ENCODE measurements at places on chromosomes 11 and 22.
A peak's percentile ranks its signal among the peaks of the same experiment; 100 is the strongest.

DNA sequence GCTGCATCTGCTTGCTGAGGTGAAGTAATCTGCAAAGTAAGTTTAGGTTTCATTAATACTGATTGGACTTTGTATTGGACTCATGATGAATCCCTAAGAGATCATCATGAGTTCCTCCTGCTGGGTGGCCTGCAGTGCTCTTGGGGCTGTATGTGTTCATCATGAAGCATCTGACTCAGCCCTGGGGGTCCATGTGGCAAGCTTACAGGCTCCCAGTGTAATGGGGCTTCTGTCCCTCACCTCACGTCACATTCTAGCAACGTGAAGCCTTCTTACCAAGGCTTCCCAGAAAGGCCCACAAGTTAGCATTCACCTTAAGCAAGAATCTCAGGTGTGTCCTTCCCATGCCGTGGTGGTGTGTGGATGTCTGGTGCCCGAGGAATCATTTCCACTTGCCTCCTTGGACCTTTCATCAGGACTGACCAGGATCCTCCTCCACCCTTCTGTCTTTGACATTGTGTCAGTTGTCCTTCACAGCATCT lies 23.7 kb downstream of the CRKL start:
- DNase-seq: no peak

DNA sequence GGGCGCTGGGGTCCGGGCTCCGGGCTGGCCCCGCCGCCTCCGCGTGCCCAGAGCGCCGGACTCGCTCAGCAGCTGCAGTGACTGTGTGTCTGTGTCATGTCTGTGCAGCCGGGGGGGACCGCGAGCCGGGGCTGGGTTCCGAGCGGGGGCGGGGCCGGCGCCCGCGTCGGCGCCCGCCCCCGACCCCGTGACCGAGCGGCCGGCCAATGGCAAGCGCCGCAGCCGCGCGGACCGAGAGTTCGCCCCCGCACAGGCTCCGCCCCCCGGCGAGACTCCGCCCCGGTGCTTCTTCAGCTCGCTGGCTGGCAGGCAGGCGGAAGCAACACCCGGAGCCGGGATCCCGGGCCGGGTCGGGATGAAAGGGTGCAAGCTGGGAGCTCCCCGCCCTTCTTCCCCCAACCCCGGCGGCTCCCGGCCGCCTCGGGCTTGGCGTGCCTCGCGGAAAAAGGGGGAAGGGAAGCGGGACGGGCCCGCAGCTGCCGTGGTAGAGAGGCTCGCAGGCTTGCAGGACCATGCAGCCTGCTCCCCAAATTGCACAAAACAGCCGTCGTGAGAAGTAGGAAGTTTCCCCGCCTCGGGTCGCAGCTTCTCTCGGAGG lies 750 bp upstream of the LARGE1 start:
- DNase-seq: peak; percentile 68

DNA sequence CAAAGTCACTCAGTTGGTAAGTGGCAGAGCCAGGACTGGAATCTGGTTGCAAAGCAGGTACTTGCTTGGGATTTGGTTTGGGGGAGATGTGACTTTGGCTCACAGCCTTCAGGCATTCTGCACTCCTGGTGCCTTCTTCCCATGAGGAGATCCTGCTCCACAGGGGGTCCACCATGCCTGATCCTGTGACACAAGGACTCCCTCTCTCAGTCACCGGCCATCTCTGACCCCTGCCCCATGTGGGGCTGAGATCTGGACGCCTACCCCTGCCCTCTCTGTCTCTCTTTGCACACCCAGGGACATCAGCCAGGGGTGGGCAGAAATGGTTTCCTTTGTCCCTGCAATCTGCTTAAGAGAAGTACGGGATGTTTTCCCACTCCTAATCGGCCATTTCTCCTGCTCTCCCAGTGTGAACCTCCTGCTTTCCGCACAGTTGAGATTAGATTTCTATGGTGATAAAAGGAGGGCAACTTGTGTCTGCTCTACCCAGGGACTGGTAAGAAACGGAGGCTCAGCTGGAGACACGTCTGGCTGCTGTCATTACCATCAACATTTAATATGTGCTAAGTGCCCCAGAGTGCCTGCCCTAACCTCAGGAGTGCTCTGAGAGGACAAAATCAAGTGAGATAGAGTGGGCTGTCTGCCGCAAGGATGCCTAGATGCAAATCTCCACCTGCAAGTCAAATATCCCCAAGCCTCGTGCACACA lies 11.1 kb upstream of the FXYD6 start:
- DNase-seq: no peak

- DNase-seq: no peak
Observed at GRCh38 chr11:67267188-67268080, 1.2 kb downstream of the GRK2 start.

- DNase-seq: no peak
Observed at GRCh38 chr11:78370406-78371172, 47.0 kb downstream of the GAB2 start.

GRCh38 chr22:25202290-25202921 lies 2.7 kb downstream of the CRYBB3 start:
- DNase-seq: no peak

GRCh38 chr11:34264303-34265110 lies 93.3 kb downstream of the ABTB2 start:
- DNase-seq: no peak

DNA sequence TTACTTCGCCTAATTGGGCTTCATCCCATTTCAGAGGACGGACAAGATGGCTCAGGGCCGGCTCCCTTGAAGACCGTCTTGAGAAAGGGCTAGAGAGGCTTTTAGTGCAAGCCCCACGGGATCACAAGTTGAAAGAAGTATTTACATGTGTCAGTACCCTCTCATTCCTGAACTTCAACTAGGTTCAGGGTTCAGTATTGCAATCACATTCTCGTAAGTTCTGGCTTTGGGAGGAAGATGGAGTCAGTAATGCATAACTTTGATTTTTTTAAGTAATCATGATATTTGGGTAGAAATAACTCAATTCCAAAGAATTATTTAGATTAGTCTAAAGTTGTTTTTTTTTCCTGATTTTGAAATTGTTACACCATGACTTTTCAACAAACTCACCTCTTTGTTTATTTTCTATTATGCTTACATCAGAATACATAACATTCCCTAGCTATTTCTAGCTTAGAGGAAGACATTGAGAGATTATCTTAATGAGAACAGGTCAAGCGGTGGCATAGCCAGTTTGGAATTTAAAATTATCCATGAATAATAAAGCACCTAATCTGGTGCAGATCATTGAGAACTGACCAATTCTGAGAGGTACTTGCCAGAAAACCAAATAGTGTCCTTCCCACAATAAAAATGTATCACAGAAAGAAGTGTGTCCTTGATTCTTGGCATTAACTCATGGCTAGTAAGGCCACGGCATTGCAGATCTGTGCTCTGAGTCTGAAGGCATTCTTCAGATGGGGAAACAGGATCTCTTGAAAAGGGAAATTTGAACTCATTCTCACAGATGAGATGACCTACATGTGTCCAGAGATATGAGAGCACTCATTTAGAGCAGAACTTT lies 92.1 kb upstream of the BLID start:
- no peak for DNase-seq

GRCh38 chr22:48783821-48784266 lies 1043.8 kb downstream of the BRD1 start:
- DNase-seq: no peak

- DNase-seq: no peak
Observed at GRCh38 chr11:12430351-12430750, 53.0 kb downstream of the PARVA start.

DNA sequence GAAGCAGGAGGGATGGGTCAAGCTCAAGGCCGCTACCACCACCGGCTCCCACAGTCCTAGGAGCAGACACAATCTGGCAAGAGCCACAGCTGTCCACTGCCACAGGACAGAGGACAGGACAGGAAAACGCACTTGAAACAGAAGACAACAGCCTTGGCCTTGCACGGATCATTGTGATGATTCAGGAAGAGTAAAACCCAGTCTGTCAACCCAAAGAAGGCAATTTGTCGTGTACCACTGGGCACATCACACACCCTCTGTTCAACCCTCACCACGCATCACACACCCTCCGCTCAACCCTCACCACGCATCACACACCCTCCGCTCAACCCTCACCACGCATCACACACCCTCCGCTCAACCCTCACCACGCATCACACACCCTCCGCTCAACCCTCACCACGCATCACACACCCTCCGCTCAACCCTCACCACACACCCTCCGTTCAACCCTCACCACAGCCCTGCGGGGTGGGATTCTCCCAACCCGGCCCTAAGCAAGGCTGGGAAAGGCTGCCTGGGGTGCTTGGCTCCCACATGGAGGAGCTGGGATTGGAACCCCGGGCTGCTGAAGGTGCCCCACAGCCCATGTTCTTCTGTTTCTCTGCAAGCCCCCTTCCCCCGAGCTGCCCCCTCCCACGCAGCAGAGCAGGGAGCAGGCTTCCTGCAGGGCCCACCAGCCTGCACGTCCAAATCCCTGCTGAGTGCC lies 11.3 kb upstream of the CDC42BPG start:
- no peak for DNase-seq

GRCh38 chr22:43643387-43643786 lies 168.7 kb downstream of the EFCAB6 start:
- DNase-seq: no peak

DNA sequence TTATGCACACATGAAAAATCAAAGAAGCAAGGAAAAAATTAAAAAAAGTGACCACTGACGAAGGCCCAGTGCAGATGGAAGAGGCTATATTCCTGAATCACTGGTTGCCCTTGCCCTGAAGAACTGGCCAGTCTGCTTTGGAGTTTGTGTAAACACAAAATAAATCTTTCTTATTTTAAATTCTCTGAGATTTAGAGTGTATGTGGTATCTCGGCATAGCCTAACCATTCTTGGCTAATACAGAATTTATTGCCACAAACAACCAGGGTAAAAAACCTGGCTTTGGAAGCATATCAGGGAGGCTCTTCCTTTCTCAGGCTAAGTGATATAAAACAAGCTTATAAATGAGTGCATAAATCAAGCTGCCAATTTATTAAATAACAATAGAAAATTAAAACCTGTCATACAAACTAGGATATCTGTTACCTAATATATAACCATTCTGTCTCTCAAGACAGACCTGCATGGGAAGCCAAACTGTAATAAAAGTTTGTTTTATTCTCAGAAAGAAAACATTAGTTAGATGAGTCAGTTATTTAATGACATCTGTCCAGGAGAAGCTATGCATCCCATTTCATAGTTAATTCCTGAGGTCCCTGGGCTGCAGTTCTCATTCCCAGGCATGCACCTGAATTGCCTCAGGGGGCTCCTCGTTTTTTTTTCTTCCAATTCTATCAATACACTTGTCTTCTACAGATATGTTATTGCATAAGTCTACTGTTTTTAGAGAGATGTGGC lies 6.1 kb upstream of the TMEM135 start:
- no peak for DNase-seq

DNA sequence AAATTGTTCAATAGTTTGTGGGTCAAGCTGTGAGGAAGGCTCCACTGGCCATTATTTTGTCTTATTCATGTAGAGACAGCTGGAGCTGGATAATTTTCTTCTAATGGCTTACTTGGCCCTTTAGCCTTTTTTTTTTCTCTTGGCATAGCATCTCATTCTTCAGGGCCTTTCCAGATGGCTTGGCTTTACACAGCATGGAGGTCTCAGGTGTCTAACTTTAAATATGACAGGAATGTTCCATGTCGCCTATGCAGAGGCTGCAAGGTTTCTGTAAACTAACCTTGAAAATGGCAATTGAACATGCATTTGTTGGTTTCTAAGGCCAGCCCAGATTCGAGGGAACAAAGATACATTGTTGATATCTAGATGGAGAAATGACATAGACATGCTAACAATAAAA lies 247.9 kb upstream of the CNTN5 start:
- DNase-seq: no peak

DNA sequence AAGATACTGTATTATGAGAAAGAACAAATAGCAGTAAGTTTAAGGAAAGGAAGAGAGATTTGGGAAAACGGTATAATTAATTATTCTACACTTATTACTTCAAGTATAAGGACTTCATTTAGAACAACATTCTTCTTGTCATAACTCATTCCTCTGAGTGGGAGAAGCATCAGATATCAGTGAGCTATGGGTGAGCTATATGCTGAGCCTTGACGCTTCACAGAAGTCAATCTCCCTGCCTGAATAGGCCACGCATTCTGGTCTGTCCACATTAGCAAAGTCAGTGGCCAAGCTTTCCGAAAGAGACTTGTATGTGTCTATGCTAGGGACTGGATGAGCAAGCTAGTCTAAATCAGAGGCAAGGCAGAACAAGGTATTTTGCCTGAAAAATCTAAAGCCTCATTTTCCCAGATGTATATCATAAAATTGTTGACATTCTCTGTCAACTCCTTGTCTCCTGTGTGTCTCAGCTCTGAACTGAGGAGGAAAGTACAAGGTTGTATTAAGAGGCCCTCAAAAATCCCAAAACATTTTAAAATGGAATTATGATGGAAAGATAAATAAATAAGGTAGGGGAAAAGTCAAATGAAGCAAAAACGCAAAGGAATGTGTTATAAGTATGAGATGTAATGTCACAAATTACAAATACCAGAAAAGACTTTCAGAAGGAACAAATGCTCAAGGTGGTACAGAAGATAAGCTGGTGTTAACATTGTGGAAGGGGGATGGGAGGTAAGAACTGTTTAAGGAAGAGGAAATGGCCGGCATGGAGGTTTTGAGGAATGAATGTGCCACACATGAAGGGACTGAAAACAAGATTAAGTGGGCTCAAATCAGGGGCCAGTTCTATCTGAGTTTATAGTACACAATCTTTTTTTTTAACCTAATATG lies 1.4 kb downstream of the OR52N2 start:
- no peak for DNase-seq

DNA sequence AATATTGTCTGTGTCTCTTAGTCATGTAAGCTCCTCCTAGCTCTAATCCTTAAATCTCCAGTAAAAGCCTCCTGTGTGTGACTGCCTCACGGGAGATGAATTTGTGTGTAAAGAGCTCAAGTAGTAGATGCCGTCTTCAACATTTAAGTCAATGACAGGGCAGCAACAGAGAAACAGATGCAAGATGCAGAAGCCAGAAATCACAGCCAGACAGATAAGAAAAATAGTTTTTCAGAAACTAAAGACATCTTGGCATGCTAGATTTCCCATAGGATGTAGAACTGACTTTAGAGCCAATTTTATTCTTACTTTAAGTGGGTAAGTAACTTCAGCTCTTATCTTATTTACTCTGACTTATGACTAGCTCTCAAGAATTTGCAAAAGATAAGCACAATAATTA lies 652.8 kb downstream of the KCNA4 start:
- DNase-seq: no peak

GRCh38 chr11:116454020-116454645 lies 318.7 kb downstream of the BUD13 start:
- peak; percentile 5 for DNase-seq

DNA sequence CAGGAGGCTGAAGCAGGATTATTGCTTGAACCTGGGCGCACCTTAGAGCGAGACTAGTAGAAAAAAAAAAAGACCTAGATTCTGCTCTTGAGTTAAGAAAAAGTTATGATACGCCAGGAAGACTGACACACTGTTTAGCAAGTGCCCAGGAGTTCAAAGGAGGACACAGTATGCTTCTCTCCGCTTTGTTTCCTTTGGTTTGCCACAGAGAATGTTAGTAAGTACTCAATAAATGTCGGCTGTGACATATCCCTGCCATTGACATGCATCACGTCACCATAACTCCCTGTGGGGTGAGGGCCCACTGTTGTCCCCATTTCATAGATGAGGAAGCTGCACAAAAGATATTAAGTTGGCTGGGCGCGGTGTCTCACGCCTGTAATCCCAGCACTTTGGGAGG lies 7.1 kb downstream of the SPTBN2 start:
- DNase-seq: no peak
